Activated CD8-positive, alpha-beta memory T cell treated with anti-CD3 and anti-CD28 coated beads for 1 hour (primary cell): ENCODE measurements at places on chromosomes 1 and 21.

DNA sequence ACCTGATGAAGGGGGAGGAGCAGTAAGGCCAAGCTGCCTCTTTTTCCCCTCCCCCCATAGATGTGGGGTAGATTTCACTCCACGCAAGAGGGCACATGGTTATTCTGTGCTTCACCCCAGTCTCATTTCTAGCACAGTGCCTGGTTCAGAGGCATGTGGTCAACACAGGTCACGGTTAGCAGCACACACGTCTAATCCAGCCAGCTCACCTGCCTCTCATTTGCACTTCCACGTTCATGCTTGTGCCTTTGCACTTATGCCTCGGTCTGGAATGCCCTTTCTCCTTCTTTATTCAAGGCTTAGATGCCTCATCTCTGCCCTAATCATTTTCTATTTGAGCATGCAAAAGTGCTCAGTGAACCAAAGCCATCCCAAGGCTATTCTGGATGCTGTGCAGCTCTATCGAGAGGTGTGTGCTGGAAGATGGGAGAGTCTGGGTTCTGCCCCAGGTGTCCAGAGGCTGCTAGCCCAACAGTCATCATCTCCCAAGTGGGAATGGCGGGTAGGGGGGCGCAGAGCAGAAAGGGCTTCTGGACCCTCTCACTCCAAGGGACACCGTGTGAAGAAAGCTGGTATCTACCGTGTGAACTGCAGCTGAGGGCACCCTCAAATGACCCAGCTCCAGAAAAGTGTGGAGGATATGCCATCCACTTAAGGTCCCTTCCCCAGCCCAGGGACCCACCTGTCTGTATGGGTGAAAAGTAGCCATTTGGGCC lies 2.1 kb upstream of the A3GALT2 start:
- no peak for DNase-seq

DNA sequence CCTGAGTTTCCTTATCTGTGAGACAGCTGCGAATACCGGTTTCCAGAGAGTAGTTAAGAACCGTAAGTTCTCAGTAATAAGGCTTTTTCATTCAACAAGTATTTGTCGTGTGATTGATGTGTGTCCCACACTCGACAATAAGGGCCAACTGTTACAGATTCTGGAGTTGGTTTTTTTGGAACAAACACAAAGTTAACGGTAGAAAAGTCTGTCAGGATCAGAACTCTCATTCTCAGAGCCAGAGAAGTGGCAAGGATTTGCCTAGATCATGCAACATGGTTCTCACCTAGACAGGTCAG lies 837 bp downstream of the NUDC start:
- no peak for DNase-seq

DNA sequence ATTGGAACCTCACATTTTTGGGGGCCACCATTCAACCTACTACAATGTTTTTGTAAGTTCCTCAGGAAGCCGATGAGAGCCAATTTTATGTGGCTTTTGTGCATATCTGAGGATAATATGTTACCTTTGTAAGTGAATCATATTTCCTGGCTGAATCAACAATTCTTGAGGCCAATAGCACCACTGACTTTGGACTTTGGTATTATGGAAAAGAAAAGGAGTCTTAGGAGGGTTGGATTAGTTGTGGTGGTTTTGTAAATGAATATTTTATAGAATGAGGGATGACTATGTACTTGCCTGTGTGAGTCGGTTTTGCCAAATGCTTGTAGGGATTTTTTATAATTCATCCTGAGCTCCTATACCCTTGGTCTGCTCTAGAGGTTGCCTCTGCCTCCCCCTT lies 181.5 kb upstream of the HMGB4 start:
- DNase-seq: no peak

- no peak for DNase-seq
Measured at GRCh38 chr1:109161858-109162606, 48.1 kb downstream of the ELAPOR1 start.

GRCh38 chr1:167503626-167504466 lies 14.5 kb downstream of the CD247 start:
- DNase-seq: no peak

GRCh38 chr1:111199881-111200801 lies at the start of gene DENND2D:
Gene DENND2D, minus strand, starts transcription at chr1:111200646. Its CDS starts 187 bp downstream, at chr1:111200459.
- no peak for DNase-seq

- no peak for DNase-seq
Measured at GRCh38 chr1:17119773-17120480, 676 bp upstream of the PADI2 start.

DNA sequence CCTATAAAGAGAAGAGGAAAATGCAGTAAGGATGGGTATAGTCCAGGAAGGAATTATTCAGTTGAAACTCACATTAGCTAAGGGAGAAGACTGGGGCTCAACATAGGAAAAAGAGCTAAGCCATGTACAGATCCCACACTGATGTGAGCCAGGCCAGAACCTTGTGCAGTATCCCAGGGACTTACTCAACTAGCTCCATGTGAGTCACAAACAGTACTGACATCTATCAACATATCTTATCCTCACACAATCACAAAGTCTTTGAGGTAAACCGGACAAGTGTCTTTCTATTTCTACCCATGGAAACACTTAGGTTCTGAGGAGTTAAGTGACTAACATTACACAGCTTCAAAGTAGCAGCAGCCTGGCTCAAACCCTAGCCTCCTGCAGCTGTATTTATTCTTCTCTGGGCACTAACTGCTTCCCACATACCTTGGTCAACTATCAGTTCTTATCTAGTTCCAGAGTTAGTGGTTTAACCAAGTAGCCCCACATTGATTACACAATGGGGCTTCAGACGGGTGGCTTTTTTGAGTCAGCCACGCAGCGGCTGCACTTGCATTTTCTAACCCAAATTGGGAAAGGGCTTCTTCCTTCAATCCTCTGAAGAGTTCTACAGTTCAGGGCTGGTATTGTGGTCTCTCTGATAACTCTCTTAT lies 9.5 kb downstream of the CD5L start:
- DNase-seq: no peak

DNA sequence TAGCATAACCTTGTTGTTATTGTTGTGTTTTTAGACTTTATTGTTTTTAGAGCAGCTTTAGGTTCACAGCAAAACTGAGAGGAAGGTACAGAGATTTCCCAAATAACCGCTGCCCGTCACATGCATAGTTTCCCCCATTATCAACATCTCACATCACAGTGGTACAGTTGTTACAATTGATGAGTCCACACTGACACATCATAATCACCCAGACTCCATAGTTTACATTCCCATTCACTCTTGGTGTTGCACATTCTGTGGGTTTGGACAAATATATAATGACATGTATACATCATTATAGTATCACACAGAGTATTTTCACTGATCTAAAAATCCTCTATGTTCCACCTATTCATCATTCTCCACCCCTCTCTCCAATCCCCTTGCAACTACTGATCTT lies 25.9 kb upstream of the TOR3A start:
- no peak for DNase-seq

DNA sequence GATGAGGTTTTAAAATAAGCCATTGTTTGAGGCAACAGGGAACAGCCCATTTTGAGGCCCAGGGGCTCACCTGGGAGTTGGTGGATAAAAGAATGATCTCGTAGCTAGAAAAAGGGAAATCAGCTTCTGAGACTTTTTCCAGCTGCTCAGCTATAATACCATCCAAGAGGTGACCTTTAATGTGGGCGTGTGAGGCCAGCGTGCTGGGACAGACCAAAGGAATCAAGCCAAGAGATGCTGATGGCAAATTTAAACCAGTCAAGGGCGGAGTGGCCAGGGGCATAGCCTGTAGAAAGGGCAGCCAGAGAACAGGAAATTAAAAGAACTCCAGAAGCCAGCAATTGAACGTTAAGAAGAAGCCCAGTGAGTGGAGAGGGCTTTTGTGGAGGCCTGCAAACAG lies 132.6 kb downstream of the IER5 start:
- no peak for DNase-seq

DNA sequence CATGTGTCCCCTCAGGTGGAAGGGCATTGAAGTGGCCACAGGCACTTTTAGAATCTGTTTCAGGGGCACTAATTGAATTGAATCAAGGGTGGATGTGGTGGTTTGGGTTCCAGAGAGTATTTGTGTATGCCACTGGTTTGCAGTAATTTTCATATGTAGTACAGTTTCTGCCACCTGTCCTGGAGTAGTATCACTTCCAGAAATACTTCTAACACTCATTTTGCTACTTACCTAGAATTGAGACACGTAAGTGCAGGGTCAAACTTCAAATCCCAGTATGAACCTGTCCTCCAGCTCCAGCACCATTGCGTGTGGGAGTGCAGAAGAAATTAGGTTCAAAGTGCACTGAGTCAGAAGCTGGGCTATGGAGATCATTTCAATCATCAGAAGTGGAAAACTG lies 26.8 kb downstream of the RSPH1 start:
- no peak for DNase-seq

GRCh38 chr21:30437010-30437565 lies 3.0 kb upstream of the KRTAP15-1 start:
- DNase-seq: no peak
